ENCODE measurements at places on chromosomes 2 and 18.

- DNase-seq, result no peak
Observed at GRCh38 chr18:46401486-46402070, 255.4 kb downstream of the LOXHD1 start.

DNA sequence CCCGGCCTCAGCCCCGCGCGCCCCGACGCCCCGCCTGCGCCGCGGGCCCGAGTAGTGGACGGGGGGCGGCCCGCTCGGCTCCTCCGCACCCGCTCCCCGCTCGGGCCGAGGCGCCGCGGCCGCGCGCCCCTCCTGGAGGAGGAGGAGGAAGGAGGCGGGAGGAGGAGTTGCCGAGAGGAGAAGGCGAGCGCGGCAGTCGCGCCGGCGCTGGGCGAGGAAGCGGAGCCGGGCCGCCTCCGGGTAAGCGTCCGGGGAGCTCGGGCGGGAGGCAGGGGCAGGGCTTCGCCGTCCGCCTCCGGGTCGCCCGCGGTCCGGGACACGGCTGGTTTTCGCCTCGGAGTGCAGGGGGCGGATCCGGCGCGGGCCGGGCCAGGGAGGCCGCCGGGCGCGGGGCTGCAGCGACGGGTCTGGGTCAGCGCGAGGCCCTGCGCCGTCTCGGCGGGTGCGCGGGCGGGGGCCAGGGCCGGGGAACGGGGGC, at the start of gene SOCS6:
TSS of gene SOCS6 (plus strand) at position 195 of the 478 bp plus-strand sequence. CDS start 35,624 bp downstream, outside the sequence.
- peak; percentile 44 for DNase-seq

DNA sequence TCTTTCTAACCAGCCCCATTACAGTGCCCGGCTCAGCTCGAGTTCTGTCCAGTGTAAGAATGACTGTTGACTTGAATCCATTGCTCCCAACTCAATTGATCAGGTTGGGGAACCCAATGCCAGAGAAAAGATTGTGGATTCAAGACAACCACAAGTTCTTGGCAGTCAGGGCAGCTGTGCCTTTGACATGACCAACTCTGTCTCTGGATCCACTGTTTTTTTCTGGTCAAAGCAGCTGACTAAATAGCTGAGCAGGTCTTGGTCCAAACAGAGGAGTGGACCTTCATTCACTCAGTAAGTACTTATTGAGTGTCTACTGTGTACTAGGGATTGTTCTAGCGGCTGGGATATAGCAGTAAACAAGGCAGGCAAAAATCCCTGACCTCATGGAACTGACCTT, 6.3 kb upstream of the ATOH8 start:
- DNase-seq, result no peak

DNA sequence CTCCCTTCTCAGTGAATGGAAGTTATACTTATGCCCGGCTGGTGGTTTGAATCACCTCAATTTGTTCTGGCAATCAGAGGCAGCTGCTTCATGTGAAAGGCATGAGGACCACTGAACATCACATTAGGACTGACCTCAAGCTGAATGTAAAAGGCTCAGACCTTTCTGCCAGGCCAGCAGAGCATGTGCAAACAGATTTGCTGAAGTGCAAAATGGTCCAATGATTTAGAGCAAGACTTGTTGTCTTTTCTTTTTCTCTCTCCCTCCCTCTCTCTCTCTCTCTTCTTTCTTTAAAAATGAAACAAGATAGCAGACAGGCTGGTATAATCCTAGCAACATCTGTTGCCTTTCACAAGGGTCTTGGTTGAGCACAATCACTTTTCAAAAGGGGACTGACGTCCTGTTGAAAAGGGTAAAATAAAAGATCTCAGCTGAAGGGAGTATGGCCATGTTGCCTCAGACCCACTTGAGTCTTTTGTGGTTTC, 13.3 kb upstream of the CDH7 start:
- peak; percentile 37 for DNase-seq

DNA sequence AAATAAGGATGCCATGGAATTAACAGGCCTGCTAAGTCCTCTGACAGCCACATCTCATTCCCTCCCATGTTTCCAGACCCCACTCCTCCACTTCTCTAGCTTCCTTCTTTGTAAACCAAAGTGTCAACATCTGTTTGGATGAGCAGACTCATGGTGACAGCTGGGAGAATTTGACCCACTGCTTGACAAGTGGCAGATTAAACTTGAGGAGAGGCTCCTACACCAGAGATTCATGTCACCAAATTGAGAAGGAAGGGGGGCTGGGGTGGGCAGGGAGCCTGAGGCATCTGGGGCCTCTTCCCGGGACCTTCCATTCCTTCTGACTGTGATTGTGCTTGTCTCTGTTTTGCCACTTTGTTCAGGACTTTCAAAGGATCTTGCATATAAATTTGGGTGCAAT, 41.0 kb upstream of the IGFBP5 start:
- DNase-seq, result no peak

DNA sequence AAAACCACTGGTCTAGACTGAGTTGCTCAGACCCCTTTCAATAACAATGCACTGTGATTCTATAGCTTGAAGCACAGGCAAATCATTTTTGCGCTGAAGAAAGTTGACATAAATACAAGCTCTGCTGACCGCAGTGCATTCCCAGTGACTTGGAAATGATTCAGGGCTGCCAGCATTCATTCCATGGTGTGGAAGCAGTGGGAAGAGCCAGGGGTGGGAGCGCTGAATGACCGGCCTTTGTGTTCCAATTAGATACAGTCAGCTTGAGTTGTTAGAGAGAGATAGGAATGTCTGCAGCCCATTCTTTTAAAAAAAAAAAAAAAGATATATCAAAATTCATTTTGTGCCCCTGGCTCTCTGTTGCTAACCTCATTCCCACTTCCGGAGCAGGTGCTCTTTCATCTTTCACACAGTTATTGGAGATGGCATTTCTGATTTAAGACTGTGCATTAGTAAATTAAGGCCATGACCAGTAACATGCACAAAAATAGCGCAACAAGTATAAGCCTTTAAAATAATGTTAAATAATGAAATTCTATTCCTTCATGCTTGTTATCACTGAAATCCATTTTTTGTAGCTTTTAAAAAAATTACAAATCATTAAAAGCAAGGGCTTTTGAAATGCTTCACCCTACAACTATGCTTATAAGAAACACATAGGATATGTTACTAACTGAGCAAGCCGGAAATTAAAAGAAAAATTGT, 59.4 kb upstream of the CTLA4 start:
- DNase-seq, result no peak

DNA sequence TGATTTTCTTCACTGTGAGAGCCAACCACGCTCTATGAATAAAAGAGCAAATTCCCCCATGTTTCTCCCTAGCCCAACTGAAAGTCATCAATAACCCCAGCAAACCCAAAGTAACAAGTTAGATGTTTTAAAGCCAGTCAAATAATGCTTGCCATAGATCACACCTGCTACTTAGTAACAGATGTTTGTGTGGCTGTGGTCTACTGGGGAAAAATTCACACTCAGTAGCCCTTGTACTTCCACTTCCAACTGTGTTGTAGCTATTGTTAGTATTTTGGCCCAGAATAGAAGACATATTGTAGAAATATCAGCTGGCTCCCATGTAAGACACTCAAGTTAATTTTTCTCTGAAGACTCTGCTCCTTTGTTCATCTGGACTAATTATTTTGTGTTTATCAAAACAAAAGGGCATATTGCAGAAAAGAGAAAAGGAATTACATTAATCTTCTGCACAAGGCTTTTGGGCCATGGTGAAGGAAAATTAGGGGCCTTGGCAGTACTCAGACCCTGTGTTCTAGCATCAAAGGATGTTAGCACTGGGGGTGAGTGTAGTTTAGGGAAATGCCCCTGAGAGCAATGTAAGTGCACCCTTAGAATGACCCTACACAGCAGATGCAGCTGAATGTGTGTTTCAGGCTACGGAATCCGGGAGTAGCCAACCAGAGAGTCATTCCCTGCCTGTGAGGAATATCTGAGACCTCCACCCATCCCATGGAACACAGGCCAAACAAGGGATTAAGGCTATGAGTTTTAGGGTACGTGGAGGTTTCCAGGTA, 521.9 kb downstream of the EPHA4 start:
- DNase-seq, result no peak

DNA sequence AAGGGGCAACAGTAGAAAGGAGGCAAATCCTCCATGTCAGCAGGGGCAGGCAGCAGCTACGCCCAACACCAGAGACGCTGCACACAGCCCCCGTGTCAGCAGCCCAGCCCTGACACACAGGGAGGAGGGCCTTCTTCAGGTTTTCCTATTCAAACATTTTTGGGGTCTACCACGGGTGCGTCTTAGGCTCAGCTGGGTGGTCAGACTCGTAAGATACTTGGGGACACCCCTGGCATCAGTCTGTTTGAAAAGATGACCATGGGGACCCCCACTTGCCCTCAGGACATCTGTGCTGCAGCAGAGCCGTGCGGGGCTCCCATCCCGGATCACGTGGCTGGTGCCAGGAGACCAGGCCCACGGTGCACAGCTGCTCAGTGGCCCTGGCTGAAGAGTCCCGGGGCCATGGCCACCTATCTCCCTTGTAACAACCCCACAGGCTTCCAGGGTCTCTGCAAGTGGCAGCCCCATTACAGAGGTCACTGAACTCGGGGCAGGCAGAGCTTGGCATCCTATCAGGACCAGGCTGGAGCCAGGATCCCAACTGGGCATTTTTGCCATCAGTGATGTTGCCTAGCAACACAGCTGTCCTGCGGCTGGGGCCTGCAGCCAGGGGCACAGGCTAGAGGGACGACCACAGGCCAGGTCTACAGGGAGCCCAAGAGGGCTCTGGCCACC, 82.5 kb downstream of the EDAR start:
- DNase-seq, result no peak

- DNase-seq, result no peak
Observed at GRCh38 chr2:172578860-172579512, 23.1 kb downstream of the PDK1 start.

DNA sequence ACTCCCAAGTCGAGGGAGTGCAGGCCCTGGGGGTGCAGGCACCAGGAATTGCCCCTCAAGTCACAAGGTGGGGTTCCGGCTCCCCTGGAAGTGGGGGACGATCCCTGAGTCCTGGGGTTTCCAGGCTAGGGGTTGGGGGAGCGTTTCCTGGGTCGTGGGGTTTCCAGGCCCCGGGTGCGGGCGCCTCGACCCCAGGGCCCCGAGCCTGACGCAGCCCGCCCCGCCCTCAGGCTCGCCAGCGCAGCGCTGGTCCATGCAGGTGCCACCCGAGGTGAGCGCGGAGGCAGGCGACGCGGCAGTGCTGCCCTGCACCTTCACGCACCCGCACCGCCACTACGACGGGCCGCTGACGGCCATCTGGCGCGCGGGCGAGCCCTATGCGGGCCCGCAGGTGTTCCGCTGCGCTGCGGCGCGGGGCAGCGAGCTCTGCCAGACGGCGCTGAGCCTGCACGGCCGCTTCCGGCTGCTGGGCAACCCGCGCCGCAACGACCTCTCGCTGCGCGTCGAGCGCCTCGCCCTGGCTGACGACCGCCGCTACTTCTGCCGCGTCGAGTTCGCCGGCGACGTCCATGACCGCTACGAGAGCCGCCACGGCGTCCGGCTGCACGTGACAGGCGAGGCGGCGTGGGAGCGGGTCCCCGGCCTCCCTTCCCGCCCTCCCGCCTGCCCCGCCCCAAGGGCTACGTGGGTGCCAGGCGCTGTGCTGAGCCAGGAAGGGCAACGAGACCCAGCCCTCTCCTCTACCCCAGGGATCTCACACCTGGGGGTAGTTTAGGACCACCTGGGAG, 12.0 kb downstream of the SIGLEC15 start:
- DNase-seq, result no peak
